ENCODE measurements at places on chromosomes 7 and 10.

DNA sequence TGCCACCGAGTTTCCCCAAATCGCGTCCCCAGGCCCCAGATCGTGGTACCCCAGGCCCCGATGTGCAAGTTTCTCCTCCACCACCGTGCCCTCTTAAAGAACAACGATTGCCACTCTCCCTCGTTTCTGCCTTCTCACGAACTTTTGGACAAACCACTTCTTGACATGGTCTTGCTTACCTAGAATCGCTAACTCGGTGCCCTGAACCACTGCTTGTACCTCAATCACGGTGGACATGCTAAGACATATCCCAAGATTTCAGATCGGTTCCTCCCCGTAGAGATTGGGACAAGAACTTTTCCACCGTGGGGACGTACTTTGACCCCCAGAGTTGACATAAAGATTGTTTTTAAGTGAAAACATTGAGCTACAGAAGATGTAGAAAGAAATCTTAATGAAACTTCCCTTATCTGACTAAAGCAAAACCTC, 477 bp upstream of the ZC3HAV1 start:
- no peak for DNase-seq

DNA sequence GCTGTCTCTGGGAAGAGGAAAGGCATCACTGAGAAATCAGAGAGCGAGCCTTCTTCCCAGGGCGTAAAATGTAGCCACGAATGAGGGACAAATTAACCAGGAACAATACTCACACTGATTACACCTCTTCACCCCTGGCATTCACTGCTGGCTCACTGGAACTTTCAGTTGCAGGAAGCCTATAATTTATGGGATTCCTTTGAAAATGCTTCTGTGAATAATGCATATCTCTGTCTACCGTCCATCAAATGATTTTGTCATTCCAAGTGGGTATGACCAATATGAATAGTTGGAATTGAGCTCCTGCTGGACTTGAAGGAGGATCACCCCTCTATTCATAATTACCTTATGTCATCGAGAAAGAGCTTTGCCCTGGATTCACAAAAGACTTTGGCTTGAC, 360.3 kb upstream of the FZD8 start:
- no peak for DNase-seq

GRCh38 chr7:66443946-66444345, 184.7 kb upstream of the KCTD7 start:
- DNase-seq: no peak

GRCh38 chr7:25385506-25386136, 157.3 kb upstream of the NPVF start:
- DNase-seq: no peak

DNA sequence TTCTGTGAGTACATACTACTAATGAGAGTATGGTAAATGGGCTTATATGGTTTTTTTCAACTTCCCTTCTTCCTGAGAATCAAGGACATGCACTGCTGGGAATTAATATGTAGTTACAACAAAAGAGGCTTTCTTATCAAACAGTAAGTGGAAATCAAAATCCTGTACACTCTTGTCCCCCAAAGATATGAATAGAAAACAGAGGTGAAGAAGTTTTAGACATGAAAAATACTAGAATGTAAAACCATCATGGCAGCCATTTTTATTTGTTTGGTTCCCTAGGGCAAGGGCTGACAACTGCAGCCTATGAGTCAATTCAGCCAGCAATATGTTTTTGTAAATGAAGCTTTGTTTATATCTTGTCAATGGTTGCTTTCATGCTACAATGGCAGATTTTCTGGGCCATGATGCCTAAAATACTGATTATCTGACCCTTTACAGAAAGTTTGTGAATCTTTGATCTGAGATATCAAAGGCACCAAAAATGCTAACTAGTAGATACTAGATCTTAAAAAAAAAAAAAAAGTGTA, 422.4 kb downstream of the PARD3 start:
- peak; percentile 37 for DNase-seq

DNA sequence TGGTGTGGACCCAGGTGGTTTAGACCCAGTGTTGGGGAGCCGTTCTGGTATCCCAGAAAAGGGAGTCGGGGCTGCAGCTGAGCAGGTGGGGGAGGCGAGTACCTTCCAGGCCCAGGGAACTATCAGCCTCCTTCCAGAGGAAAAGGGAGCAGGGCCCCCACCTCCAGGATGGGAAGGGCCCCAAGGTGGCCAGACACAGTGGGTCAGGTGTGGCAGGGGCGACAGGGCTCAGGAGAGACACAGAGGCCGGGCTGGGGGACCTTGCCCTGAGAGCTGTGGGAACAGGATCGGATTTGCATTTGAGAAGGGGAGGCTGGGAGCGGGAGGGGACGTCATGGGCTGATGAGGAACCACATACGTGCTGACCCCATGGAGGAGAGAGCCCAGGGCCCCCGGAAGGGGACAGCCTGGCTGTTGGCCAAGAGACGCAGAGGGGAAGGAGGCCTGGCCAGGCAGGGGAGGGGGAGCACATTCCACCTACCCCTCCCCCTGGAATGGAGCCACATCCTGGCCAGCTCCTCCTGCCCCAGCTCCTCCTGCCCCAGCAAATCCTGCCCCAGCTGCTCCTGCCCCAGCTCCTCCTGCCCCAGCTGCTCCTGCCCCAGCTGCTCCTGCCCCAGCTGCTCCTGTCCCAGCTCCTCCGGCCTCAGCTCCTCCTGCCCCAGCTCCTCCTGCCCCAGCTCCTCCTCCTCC, 9.7 kb upstream of the TTYH3 start:
- no peak for DNase-seq

- no peak for DNase-seq
Observed at GRCh38 chr10:45646384-45647050, 26.1 kb downstream of the ZFAND4 start.

DNA sequence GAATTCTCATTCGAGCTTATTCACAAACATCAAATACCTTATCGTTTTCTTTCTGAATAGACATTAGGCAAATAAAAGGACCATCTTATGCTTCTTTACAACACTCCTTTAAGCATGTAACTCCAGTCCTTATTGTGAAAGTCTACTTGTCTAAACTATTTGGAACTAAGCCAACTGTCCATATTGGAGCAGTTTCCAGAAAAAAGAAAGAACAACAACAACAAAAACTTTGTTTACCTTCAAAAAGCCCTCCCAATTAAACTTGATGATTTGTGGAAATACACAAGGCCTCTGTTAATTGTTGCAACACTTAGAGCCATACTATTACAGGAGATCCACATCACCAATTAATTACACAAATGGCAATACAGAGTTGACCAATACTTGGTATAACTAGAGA, 163.6 kb downstream of the GALNT11 start:
- DNase-seq: no peak

GRCh38 chr7:131455546-131455945, 100.9 kb downstream of the PODXL start:
- no peak for DNase-seq

- no peak for DNase-seq
Observed at GRCh38 chr7:149238051-149238450, 1.4 kb upstream of the ZNF212 start.

DNA sequence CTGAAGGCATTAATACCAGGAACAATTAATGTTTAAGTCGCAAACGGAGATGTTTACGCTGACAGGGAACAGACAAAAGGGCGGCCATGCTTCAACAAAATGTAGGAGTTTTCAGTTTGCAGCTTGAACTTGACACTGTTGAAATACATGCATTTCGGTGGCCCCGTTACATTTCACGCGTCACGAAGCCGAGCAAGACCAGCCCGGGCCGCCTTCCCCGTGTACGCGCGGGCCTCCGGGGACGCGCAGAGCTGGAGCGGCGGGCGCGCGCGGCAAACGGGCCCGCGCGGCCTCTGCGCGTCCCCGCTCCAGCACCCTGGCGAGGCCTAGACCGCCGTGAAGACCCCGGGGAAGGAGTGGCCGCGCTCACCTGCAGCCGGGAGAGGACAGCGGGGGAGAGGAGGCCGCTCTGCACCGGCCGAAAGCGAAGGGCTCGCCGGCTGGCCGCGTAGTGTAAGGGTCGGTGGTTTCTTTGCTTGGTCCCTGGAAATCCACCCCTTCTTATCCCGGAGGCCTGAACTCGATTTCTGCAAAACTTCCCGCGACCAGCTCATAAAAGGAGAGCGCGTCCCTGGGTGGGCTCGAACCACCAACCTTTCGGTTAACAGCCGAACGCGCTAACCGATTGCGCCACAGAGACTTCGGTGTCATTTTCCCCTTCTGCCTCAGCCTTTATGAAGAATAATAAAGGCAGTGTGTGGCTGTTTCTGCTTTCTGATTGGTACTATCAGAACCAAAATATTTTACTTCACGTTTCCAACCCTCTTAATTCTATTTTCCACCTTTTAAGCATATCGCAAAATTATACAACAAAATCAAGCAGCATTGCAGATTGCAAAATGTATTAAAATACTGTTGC, 11.4 kb upstream of the EBLN1 start:
- DNase-seq: peak; percentile 89

Data from RPMI7951 (cell line).